ENCODE measurements at places on chromosomes 6 and 20.

GRCh38 chr6:2245877-2246863 is 765 bp upstream of the GMDS start:
- peak; percentile 59 for DNase-seq

DNA sequence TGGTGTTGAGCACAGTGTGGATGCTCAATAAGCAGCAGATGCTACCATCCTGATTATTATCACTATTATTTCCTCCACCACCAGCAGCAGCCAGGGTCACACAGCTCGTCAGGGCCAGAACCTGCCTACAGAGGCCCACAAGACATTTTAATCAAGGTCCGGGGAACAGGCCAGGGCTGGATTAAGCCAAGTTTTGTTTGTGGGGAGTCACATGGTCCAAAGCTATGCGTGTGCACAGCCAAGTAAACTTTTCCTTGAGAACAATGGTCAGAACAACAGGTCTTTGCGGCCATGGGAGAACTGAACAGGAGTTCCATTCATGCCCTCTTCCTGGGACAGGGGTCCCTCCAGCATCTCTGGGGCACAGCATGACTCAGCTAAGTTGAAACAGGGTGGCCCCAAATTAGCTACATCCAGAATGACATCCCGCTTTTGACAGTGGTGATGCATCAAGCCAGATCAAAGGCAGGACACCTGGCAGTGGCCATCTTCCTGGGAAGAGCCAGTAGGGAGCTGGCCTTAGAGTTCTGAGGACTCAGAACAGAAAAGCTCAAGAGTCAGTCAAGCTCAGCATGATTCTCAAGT is 11.7 kb downstream of the SNTA1 start:
- DNase-seq = no peak

DNA sequence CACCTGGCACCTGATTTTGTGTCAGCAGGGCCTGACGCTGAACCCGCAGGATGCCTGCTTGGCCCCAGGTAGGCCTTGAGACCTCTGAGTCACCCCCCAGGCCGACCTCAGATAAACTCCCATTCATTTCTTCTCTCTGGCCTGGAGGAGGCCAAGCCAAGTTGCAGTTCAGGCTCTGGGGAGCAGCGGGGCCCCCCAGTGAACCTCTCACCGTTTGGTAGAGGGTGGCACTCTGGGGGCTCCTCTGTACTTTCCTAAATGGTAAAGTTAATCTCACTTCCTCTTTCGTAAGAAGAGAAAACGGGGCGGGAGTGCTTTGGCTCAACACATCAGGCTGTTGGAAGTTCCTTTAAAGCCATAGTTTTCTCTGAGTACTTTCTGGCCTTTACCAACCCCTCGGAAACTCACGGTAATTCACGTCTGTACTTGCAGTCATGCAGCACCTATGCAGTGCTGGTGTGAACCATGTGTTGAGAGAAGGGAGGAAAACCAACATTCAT is 2.8 kb downstream of the SIRPA start:
- DNase-seq = no peak

DNA sequence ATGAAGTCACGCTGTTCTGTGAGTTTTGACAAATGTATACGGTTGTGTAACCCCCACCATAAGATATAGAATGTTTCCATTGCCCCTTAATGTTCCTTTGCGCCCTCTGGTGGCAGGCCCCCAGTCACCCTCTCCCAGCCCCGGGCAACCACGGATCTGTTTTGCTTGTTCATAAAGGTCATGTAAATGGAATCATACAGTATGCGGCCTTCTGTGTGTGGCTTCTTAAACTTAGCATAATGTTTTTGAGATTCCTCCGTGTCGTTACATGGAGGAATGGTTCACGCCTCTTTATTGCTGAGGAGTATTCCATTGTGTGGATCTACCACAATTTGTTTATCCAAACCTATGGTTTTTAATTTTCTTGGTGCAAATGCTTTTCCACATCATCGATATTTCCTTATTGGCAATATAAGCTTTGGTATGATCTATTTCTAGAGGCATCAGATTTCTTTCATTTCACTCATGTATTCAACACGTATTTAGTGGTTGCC is 28.4 kb downstream of the LYRM2 start:
- no peak for DNase-seq

- peak; percentile 59 for DNase-seq
These were observed 2.3 kb downstream of the THBS2 start for GRCh38 chr6:169251371-169251802.

GRCh38 chr6:79778816-79779215 is 147.7 kb downstream of the SH3BGRL2 start:
- no peak for DNase-seq

- no peak for DNase-seq
These were observed 10.6 kb upstream of the FAM110A start for GRCh38 chr20:822651-823573.

GRCh38 chr6:138529478-138529877 is 30.2 kb upstream of the NHSL1 start:
- no peak for DNase-seq

DNA sequence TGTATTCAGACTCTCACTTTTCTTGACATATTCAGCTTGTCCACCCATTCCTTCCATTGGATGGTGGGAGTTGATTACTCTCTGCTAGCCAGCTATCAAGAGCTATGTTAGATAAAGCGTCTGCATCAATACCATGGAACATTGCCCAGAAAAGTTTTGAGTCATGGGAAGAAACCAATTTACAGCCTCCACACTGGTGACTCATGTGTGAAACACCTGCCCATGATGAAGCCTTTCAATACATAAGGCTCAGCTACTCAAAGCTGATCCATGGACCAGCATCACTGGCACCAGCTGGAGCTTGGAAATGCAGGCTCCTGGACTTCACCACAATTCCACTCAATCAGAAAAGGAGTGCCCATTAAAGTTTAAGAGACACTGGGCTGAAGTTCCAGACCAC is 16.1 kb downstream of the PLA2G7 start:
- no peak for DNase-seq

DNA sequence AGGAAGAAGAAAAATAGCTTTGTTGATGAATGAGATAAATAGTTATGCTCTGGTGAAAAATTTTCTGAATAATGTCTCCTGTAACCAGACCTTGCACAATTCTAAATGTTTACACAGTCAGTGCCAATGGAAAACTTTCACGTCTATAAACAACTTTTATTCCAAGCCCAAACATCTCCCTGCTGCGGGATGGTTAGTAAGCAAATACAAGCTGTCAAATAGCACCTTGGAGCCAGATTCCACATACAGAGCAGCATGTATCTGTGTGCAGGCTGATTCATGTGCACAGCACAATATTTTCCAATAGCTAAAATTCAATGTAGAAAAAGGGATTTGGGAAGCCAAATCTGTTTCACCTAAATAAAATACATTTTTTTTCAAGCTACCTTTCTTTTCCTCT is 813.3 kb downstream of the HACE1 start:
- DNase-seq = no peak

- DNase-seq = no peak
These were observed 10.9 kb upstream of the SLC17A5 start for GRCh38 chr6:73664701-73665100.

DNA sequence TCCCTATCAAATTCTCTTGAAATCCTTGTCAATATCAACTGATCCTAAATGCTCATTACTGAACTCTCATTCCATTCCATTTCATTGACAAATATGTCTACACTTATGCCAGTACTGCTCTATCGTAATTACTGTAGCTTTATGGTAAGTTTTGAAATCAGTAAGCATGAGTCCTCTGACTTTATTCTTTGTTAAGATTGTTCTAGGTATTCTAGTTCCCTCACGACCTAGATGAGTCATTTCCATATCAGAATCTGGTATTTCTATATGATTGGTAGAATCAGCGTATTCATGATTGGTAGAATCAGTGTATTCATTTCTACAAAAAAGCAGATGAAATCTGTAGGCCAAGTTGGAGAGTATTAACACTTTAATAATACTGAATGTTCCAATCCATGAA is 318.6 kb upstream of the RUNX2 start:
- no peak for DNase-seq

GRCh38 chr6:139777202-139777970 is 402.9 kb upstream of the CITED2 start:
- DNase-seq = no peak

GRCh38 chr20:48769069-48769983 is 58.5 kb downstream of the PREX1 start:
- DNase-seq = no peak

- no peak for DNase-seq
These were observed 27.6 kb downstream of the PREX1 start for GRCh38 chr20:48800177-48800576.

DNA sequence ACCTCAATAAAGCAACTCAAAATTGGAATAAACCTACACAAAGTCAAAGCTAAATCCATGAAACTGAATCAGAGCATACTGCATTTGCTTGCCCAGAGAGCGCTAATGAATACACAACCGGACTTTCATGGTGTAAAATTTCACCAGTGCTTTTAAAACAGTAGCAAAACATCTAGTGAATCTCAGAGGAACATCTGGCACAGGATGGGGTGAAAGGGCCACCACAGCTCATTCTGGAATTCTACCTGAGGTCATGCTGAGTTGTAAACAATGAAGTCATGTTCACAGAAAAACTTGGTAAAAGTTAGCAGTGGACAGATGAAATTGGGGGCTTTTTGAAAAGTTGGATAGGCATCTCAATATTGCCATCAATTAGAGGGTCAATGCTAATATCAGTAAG is 125.6 kb upstream of the STXBP5 start:
- no peak for DNase-seq

DNA sequence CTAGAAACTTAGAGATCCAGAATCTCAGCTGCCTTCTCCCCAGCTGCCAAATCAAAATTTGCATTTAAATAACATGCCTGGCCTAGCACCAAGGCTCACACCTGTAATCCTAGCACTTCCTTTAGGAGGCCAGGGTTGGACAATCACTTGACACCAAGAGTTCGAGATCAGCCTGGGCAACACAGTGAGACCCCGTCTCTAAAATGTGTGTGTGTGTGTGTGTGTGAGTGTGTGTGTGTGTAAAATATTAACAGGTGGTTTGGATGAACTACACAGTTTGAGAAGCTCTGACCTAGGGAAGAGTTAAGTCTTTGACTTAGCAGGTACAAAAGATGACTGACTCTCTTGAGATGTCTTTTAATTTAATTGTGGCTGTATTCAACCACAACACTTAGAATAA is 20.2 kb upstream of the CD2AP start:
- DNase-seq = no peak

DNA sequence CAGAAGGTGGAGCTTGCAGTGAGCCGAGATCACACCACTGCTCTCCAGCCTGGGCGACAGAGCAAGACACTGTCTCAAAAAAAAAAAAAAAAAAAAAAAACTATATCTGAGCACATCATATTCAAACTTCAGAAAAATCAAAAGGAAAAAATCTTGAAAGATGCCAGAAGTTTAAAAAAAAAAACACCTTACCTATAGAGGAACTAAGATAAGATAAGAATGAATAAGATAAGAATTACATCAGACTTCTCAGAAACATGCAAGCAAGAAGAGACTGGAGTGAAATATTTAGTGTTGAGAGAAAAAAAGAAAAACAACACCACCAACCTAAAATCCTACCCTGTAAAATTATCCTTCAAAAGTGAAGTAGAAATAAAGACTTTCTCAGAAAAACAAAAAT is 116.8 kb upstream of the ARID1B start:
- no peak for DNase-seq

DNA sequence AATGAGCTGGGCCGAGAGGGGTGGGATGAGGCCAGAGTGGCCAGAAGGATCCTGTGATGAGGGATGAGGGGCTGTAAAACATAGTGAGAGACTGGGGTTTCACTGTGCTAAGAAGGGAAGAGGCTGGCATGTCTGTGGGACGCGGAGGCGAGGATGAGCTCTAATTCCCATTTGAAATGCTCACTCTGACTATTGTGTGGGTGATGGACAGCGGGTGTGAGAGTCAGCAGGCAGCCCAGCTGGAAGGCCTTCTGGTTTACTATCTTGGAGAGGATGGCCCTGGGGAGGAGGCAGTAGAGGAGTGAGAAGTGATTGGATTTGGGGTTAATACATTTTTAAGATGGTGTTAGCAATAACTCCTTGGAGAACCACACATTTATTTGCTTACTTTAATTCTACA is 9.5 kb upstream of the MICA start:
- DNase-seq = no peak

DNA sequence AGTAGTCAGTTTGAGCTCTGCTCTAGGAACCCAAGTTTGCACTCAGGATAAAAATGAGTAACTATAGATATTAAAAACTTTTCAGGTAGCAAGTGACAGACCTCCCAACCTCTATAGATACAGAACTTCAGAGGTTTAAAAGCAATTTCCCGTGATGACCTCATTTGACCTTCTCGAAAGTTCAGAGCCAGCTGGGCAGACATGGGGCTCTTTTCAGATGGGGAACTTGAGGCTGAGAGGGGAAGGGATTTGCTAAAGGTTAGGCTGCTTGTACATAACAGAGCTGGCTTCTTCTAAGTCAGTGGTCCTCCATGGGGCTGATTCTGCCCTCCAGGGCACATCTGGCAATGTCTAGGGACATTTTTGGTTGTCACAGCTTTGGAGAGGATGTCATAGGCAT is 58.8 kb upstream of the ZNF831 start:
- no peak for DNase-seq

DNA sequence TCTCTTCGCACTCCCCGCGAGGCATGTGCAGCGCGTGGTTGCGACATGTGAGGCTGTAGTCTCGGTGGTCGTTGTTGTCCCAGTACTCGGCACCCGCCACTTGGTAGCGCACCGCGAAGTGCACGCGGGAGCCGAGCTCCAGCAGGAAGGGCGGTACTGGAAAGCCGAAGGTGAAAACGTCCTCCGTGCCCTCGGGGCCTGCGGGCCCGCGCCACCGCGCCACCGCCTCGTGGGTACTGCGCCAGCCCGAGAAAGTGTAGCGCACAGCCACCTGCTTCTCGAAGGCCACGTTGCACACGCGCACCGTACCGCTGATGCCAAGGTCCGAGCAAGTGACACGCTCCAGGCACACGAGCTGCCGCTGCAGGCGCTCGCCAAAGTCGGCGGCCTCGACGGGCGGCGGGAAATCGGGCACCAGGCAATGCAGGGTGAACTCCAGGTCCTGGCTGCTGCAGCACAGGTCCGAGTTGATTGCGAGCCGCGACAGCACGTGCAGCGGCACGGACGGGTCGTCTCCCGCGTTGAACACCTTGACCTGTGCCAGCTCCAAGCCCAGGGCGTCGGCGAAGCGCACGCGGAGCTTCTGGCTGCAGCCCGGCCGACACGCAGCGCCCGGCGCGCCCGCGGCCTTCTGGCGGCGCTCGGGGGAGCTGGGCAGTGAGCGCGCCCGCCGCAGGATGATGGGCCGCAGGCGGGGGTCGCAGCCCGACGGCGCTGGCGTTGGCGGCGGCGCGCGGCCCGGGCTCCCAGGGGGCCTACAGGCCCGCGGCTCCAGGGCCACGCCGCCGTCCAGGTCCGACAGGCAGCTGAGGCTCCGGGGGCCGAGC is 840 bp downstream of the PPP1R3D start:
- peak; percentile 54 for DNase-seq

GRCh38 chr6:9647071-9647445 is 767.8 kb downstream of the TFAP2A start:
- no peak for DNase-seq

- DNase-seq = no peak
These were observed 818.8 kb upstream of the CITED2 start for GRCh38 chr6:140193269-140193668.

DNA sequence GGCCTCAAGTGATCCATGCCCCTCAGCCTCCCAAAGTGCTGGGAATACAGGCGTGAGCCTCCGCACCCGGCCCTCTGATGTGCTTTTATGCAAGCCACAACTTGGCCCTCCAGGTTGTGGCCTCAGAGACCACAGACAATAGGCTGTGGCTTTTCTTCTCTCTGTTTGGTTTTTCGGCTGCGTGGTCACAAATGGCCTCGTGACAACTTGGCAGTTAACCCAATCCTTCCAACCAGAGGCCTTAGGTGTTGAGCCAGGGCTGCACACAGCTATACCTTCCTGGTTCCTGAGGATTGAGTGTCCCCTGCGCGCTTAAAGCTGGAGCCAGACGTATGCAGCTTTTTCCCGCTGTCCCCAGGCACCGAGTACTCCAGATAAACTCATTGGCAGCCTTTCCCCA is 6.3 kb upstream of the TGM3 start:
- no peak for DNase-seq

Measured in left hindlimb (tissue), 1 donor.